Thymus (tissue), 14 donors: ENCODE measurements at places on chromosomes 4 and X.

- DNase-seq, result no peak
These were observed 11.7 kb upstream of the RPS6KA6 start for GRCh38 chrX:84199688-84200087.

GRCh38 chrX:40175511-40176350, 78.0 kb upstream of the BCOR start:
- DNase-seq, result peak; percentile 92

DNA sequence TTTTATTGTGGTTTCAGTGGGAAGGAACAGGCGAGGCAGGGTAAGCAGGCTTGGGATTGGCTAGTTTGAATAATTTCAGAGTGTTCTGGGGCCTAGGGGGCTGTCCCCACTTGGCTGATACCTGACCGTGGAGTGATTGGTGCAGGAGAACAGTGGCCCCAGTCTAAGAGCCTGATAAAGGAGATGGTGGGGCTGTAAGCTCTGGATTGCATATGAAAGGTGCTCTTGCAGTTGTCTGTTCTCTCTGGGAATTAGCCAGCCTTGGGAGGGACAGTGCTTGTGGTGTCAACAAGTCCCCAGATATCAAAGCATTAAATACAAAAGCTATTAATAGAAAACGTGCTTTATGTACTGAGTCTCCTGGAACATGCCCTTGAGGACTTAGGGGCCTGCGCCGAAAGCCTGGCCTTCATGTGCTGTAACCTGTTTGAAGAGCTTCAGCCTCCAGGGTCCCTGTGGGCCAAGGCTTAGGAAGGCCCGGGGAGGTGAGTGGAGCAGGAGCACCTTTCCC, 30.4 kb upstream of the CLTRN start:
- no peak for DNase-seq

- DNase-seq, result no peak
These were observed 15.2 kb upstream of the ZIC3 start for GRCh38 chrX:137550665-137551261.

DNA sequence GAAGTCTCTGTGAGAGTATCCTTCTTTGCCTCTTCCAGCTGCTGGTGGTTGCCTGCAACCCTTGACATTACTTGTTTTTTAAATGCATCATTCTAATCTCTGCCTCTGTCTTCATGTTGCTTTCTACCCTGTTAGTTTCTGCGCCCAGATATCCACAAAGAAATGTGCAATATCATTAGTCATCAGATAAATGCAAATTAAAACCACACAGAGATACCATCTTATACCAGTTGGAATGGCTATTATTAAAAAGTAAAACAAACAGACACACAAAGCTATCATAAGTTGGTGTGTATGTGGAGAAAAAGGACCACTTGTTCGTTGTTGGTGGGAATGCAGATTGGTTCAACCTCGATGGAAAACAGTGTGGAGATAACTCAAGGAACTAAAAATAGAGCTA, 517.4 kb downstream of the FAT4 start:
- DNase-seq, result no peak

GRCh38 chrX:100417681-100418080, 7.6 kb upstream of the PCDH19 start:
- DNase-seq, result no peak

DNA sequence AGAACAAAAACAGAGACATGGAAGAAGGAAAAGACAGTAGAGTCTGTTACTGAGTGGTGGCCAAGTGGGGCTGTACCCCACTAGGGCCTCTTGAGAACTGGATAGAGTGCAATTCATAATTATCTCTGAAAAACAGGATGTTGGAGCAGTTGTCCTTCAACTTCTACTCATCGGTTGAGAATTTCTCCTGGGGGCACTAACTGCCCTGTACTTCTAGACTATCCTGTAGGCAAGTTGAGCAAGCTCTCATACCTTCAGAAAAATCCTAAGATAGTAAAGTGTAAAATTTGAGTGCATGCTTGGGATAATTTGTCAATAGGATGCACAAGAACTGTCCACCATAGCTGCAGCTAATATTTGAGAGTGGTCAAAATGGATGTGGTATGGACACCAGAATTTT, 179.7 kb upstream of the CNKSR2 start:
- DNase-seq, result no peak

DNA sequence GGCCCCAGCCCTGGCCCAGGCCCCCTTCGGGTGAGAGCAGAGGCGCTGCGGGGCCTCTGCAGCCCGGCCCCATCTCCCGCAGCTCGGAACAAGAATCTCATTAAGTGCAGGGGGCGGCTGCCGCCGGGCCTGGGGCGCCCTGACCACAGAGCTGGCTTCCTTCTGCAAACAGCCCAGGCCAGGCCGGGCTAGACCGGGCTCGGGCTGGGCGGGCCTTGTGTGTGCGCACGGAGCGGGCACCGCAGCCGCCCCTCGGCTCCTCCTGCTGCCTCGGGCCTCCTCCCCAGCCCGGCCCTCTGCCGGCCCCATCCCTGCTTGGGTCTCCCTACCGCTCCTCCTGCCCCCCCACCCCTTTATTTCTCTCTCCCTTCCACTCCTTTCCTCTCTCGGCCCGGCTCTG, 83.3 kb downstream of the EFNB1 start:
- no peak for DNase-seq

DNA sequence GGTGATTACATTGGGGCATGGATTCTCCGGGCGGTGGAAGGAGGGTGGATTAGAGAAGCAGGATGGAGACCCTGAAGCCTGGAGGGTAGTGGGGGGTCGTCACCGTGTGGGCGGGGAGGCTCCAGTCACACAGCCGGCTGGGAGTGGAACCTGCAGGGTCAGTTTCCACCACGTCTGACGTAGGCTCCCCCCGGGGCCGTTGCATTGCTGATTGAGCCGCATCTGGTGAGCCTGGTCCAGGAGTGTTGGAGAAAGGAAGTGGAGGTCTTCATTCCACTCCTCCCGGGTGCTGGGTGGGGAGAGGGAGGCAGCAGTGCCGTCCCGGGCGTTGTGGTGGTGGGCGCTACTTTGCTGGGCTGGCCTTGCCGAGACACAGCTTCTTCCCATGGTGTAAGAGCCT, 28.1 kb downstream of the TBC1D14 start:
- DNase-seq, result no peak

DNA sequence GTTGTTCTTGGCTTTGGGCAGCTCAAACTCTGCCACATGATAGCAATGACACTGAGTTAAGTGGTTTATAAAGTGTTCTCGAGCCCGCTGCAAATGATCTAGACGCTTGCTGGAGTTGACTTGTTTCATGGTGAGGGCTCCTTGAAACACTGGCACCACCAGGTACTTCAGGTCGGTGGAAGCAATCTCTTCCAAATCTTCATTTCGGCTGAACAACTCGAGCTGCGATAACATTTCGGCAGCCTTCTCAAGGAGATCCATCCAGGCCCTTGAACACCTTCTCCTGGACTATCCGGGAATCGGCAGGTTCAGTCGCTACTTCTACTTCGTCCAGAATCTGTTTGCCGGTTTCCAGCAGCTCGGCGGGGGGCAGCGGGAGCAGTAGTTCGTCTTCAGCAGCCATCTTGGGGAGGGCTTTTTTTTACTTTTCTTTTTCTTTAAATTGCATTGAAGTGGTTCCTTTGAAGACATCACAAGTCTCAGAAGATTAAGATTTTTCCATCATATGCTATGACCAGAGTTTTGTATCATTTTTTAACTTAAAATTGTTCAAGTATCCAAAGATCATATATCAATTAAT, 28.0 kb downstream of the HNRNPDL start:
- no peak for DNase-seq

DNA sequence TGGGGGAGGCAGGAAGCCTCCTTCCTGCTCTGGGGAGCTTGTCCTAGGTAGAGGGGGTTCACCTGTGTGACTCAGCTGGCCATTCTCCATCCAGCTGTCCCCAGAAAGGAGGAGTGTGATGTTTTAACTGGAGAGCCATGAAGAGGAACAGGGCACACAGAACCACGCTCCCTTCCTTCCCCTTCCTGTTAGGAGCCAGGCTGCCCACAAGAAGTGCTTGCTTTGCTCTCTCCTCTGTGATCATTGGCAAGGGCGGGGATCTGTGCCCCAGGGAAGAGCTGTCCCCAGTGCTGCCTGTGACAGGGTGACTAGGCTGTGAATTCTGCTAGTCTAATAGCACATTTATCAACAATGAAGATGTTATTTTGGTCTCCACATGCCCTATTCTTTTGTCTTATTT, 169.6 kb upstream of the GATB start:
- DNase-seq, result no peak

DNA sequence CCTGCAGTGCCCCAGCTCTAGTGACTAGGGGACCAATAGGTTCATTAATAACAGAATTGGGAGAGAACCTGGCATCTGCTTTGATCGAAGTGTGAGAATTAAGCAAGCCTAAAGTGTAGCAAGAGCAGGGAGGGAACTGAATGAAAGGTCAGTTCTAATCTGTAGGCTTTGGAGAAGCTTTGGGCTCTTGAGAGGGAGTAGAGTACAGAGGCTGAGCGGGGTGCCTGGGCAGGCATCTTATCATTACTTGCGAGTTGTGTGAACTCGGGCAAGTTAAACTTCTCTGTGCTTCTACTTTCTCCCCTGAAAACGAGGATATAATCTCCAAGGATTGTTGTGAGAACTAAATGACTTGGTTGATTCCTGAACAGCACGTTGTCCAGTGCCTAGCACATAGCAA, 906 bp upstream of the PARM1 start:
- no peak for DNase-seq

GRCh38 chr4:86582410-86582809, 11.7 kb upstream of the PTPN13 start:
- no peak for DNase-seq
